Mucosa of gallbladder (tissue), 1 donor: ENCODE measurements at places on chromosomes 2 and 18. TPM values are rescaled to one million over a fixed set of nuclear protein-coding genes. Genes with fewer than 3 reads are reported as not detected.

CXCR1 gene
- total RNA-seq, result not detected

CLEC4F gene
- 0.17 TPM for total RNA-seq

DNA sequence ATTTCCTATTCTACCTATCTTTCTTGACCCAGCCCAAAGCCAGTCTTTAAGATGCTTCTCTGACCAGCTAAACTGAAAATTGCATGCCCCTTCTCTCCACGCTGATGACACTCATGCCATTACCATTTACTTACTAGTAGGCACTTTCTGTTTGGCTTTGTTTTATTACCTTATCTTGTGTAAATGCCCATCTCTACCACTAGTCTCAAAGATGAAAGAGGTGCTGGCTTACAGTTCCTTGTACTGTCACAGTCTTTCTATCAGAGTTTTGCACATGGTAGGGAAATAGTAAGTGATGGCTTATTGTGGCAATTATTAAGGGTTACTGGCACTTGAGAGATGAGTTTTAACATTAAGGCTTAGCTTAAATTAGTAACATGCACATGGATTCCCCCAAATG, 352.1 kb downstream of the RBM43 start:
- DNase-seq, result no peak

DNA sequence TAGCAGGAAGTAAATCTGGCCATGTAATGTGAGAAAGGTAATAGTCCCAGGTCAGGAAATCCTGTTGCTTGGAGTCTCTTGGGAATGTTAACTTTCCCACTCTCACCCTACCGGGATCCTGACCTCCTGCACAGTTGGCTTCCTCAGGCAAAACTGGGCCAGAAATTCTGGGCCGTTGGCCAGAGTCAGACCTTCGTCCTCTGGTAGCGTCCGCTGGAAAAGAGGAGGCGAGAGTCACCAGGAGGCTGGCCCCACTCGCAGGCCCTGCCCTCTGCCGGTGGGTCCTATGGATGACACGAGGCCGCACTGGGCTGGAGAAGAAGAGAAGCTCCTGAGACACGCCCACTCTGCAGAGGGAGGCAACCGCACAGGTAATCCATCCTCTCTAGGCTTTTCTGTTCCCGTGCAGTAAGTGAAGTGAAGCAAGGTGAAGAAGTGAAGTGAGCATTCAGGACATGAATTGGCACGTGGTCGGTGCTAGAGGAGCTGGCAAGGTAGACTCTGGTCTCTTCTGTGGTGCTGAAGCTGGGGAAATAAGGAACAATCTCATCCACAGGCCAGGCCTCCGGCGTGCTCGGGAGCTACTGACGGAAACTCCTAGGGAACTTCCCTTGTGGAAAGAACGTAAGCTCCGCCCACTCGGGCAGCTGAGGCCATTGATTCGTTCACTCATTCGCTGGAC, 182.7 kb upstream of the GLI2 start:
- peak; percentile 89 for DNase-seq

GRCh38 chr18:45793264-45793965, 32.1 kb upstream of the SIGLEC15 start:
- no peak for DNase-seq

DNA sequence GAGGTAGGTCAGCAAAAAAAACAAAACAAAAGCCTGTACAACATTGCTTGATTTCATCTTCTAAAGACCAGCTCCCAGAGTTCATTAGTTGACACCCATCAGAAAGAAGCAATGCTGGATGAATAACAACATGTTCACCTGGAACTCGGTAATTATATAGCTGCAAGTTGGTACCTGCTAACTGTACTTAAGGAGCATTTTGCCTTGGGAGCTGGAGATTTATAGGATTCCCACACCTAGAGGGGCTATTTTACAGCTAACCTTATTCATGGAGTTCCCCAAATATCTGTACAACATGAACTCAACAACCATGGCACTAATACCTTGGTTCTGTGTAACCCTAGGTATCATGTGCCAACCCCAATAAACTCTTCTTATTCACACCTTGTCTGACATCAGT, 281.1 kb upstream of the NCKAP5 start:
- no peak for DNase-seq

- no peak for DNase-seq
Measured at GRCh38 chr2:127453392-127454171, 35.4 kb downstream of the PROC start.

DNA sequence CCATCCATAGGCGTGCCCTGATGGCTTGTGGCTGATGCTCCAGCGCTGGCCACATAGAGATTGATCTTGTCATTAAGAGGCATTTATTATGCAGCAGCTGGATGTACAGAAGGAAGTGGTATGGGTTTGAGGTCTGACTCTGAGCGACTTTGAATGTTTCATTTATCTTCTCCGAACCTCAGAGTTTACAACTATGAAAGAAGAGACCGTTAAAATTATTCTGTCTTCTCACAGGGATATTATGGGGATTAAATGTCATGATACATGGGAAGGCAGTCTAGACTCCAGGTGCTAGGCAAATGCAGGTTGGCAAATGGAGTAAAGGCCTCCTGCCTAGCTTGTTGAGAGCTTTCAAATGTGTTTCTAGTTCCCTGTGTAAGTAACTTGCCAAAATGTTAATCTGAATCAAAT, 30.3 kb downstream of the MOGAT1 start:
- no peak for DNase-seq

DNA sequence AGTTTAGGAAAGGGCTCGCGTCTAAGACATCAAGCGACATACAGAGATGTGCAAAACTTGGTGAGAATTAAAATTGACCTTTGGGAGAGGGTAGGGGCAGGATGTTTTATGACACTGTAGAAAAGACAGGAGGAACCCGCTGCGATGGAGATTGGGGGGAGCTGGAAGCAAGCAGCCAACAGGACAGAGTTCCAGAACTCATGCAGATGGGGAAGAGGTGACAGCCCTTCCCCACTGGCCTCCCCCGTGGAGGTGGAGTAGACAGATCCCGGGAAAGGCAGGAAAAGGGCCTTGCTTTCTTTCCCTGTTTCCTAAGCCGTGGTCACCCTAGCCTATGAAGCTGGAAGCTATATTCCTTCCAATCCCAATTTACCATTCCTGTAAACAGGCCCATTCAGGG, 39.1 kb downstream of the ANO7 start:
- DNase-seq, result no peak

- DNase-seq, result no peak
Measured at GRCh38 chr18:62537042-62537894, 14.4 kb downstream of the ZCCHC2 start.

GRCh38 chr2:102420290-102420689, 2.7 kb upstream of the IL18RAP start:
- DNase-seq, result no peak

DNA sequence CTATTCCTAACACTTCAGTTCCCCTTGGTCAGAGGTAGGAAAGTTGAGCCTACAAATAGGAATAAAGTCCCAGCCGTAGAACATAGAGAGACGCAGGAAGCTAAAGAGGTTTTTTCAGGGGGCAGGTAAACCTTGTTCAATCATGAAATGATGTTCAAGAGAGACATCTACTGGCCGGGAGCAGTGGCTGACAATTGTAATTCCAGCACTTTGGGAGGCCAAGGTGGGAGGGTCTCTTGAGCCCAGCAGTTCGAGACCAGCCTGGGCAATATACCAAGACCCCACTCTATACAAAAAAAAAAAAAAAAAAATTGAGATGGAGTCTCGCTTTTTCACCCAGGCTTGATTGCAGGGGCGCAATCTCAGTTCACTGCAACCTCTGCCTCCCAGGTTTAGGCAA, 66.7 kb upstream of the DNAJC10 start:
- no peak for DNase-seq

DNA sequence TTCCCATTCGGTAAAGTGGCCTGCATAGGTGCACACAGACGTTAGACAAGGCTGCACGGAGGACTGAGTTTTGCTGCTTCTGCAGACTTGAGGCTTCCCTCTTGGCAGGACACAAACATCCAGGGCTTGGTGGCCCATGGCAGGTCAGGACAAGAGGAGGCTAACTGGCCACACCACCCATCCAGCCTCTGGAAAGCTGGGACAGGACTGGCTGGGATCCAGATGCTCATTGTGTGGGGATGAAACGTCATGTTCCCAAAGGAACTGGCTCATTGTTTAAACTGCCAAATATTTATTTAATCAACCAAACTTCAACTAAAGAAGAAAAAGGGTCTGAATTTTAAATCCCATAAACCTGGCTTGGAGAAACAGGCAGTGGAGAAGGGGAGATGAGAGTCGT, 239.1 kb upstream of the EPAS1 start:
- DNase-seq, result no peak

DNA sequence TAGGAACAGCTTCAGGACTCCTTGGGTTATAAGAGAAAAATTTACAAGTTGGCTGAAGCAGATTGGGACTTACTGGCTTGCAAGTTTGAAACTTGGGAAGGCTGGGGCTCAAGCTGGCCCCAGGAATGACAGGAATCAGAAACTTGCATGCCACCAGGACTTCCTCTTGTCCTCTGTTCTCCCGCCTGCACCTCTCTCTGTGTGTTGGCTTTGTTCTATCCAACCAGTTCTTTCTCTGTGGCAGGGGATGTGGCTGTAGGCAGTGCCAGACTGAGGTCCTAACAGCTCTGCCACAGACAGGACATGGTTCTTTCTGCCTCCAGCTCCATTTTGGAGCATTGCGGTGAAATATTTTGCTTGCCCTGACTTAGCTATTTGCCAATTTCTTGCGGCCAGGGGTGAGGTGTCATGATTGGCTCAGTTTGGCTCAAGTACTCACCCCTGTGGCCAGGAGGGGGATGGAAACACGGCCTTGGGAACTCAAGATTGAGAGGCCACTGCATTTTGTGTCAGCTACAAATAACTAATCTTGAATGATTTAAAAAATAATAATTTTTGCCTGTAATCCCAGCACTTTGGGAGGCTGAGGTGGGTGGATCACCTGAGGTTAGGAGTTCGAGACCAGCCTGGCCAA, 48.9 kb downstream of the MEP1B start:
- DNase-seq, result no peak
